ENCODE measurements at places on chromosomes 2 and 18.

- DNase-seq: peak; percentile 45
Observed at GRCh38 chr2:233084488-233084887, 24.3 kb downstream of the INPP5D start.

DNA sequence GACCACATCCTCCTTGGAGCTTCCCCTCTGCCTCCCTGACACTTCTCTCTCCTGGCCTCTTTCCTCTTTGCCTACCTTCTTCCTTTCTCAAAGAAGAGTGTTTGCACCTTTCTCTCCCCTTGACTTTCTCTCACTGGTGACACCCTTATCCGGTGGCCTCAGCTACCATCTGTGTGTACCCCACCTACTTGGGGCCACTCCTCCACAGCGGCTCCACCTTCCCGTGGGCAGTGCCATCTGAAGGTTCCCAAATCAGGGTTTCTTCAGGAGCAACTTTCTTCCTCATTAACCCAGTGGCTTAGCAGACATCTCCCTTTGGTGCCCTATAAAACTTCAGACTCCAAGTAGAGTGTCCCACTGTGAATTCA, 5.3 kb upstream of the NCL start:
- no peak for DNase-seq

- DNase-seq: no peak
Observed at GRCh38 chr2:228938629-228939028, 332.5 kb downstream of the PID1 start.

- DNase-seq: no peak
Observed at GRCh38 chr2:24515831-24516230, 24.8 kb downstream of the NCOA1 start.

- DNase-seq: peak; percentile 73
Observed at GRCh38 chr2:85437488-85438200, 19.1 kb downstream of the SH2D6 start.

GRCh38 chr2:181684454-181685149, 4.3 kb upstream of the NEUROD1 start:
- DNase-seq: no peak

GRCh38 chr18:75337348-75337747, 90.2 kb downstream of the SMIM21 start:
- DNase-seq: no peak

DNA sequence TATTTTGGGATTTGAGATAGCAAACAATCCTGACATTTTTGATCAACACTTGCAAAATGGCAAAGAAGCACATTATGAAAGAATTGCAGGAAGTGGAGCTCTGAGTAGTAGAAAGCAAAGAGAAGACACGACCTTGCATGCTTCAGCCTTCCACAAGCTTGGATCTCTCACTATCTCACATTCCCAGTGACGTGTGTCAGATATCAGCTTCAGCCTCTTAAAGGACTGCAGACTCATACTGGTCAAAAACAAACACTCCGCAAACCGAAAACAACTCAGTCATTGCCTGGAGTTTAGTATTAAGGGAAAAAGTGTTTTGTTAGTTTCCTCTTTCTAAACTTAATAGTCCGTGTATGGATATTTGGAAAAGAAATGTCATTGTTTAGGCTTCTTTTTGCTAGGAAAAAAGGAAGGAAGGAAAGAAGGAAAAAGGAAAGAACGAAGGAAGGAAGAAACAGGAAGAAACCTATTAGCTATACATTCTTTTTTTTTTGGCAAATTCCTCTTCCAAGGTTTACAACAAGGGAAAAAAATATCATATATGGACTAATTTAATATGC, 32.6 kb upstream of the SLC40A1 start:
- DNase-seq: no peak

All from stimulated activated CD4-positive, alpha-beta T cell treated with anti-CD3 and anti-CD28 coated beads, Interleukin-4, amount 100 ng/mL, for 24 hours (primary cell).